ENCODE measurements at places on chromosomes 11 and 22. TPM values are rescaled to one million over a fixed set of nuclear protein-coding genes. Genes with fewer than 3 reads are reported as not detected.

DNA sequence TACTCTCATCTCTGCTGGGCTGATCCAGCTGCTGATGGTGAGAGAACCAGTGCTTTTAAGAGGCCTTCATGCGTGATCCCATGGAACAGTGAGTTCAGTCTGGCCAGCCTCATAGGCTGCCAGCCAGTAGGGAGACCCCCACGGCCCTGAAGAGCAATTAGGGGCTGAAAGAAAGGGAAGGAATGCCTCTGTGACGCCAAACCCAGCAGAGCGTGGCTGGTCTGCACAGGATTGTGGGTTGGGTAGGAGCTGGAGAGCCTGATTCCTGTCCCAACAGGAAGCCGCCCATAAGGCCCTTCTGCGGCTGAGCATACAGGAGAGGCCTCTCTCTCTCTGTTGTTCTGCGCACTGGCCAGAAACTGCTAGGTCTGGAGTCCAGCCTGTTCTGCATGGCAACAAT is 181.5 kb upstream of the E2F8 start:
- no peak for DNase-seq

CD3D gene
- not detected for total RNA-seq

SYVN1 gene
- 5.6 TPM for total RNA-seq

GRCh38 chr22:24494528-24495364 is at the start of gene UPB1:
Gene UPB1, plus strand, starts transcription at chr22:24495332. Its CDS starts 72 bp downstream, at chr22:24495404.
- DNase-seq = no peak

TRIM48 gene
- total RNA-seq = not detected

- DNase-seq = no peak
These were observed 385.1 kb downstream of the BUD13 start for GRCh38 chr11:116387641-116388040.

OR51B2 gene
- not detected for total RNA-seq

DGCR6 gene
- total RNA-seq = 0.25 TPM

DNA sequence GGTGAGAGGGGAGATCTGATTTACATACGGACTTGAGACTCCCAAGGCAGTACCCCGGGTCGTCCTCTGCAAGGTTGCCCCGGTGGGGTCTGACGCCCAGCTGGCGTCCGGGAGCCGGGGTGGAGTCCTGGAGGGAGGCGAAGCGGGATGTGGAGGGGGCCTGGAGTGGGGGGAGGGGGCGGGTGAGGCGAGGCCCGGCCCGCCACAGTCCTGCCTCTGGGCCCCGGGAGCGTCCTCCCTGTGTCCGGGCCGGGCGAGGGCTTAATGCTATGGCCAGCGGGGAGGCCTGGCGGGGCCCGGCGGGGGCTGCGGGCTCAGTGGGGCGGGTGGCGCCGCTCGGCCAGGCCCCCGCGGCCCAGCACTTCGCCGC is 2.4 kb upstream of the MYBPC3 start:
- DNase-seq = no peak

HORMAD2 gene
- total RNA-seq = not detected

KREMEN1 gene
- total RNA-seq = 0.26 TPM

GRCh38 chr11:134283461-134284230 is 7.5 kb downstream of the GLB1L3 start:
- DNase-seq = no peak

- DNase-seq = no peak
These were observed 26.7 kb downstream of the TCF20 start for GRCh38 chr22:42243802-42244060.

GRCh38 chr11:74276581-74276980 is 34.9 kb downstream of the P4HA3 start:
- no peak for DNase-seq

- DNase-seq = no peak
These were observed 107.2 kb downstream of the SCN3B start for GRCh38 chr11:123547180-123547579.

- DNase-seq = no peak
These were observed 70.6 kb upstream of the SPON1 start for GRCh38 chr11:13891911-13892310.

DNA sequence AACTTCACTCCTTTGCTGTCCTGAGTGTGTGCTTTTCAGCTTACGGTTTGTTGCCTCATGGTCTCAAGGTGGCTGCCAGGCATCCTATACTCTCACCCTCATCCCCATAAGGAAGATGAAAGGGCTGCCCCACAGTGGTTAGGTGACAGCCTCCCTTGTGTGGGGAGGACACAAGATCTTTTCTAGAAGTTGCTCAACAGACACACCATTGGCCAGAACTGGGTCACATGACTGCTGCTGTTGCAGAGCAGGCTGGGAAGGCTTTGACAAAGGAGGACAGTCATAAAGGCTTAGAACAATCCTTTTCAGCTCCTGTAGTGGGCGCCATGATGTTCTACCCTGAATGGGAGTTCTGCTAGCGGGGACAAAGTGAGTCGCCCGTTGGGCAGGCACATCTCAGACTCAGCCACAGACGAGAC is 69.7 kb upstream of the RASD2 start:
- peak; percentile 71 for DNase-seq

DNA sequence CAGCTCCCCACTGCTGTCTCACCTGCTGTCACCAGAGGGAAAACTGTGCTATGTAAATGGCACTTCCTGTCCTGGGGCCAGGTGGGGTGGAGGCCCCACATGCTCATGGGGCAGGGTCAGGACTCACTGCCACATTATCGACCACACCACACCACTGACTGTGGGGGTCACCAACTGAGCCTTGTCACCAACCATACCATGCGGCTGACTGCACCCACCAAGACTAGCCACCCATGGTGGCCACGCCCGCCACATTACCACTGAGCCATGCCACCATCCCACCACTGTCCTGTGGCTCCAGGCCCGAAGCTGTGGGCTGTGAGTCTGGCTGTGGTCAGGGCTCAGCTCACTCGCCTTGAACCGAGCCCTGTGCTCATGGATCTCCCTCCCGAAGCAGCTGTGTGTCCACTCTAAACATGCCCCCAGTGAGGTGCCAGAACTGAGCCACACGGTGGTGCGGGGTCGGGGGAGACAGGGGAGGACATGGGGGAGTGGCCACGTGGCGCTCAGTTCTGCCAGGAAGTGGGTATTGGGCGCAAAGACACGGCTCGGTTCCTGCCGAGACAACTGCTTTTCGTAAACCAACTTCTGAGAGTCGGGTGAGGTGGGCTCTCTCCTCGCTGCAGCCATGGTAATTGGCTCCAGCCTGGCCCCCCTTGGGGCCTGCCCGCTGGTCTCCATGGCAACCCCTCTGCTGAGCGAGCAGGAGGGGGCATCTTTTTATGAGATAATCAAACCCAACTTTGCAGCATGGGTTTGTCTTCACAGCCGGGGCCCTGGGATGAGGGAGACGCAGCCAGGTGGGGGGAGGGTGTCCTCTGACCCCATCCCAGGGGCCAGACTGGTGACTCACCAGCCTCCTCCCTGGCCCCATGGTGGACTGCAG is 23.2 kb downstream of the RTN4R start:
- no peak for DNase-seq

SPI1 gene
- total RNA-seq = under 0.01 TPM

SLC22A25 gene
- total RNA-seq = not detected

LDHAL6A gene
- total RNA-seq = not detected

GRCh38 chr11:11451501-11452005 is 98.5 kb upstream of the CSNK2A3 start:
- no peak for DNase-seq

LYVE1 gene
- total RNA-seq = 441 TPM

DLAT gene
- total RNA-seq = 22.8 TPM

GRCh38 chr11:117790279-117790678 is 6.7 kb downstream of the DSCAML1 start:
- DNase-seq = no peak

DNA sequence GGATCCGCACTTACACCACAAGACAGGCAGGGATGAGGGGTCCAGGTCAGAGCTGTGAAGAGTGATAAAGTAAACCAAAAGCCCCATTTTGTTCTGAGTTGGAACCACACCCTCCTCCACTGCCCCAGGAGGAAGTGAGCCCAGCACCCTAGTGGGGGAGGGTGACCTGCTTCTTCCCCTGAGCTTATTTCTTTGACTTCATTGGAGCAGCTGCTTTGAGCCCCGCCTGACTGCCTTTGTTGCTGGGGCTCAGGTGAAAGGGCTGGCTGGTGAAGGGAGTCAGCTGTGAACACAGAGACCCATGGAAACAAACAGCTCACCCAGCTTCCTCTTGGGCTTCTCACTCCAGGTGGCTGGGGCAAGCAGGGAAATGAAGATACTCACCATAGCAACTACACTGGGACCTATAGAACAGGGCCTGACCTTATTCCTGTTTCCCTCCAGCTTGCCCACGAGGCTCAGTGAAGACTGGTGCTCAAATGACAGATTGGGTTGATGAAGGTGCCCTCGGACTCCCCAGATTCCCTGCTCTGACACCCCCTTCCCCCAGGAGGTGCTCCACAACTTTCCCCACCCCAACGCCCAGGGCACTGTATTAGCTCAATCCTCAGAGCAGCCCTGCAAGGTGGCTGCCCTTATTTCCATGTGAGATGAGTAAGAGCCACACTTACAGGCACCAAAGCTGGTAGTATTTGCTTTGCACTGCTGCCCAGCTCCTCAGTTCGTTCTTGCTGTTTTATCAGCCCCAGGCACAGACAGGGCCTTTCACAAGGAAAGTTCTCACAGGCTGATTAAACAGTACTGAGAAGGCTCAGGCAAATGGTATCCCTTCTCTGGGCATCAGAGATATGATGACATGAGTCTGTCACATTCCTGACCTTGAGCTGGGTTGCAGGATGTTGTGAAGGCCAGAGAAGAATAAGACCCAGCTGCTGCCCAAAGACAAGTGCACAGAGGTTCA is 2.4 kb downstream of the UCP2 start:
- peak; percentile 65 for DNase-seq

SULT4A1 gene
- under 0.01 TPM for total RNA-seq

DNA sequence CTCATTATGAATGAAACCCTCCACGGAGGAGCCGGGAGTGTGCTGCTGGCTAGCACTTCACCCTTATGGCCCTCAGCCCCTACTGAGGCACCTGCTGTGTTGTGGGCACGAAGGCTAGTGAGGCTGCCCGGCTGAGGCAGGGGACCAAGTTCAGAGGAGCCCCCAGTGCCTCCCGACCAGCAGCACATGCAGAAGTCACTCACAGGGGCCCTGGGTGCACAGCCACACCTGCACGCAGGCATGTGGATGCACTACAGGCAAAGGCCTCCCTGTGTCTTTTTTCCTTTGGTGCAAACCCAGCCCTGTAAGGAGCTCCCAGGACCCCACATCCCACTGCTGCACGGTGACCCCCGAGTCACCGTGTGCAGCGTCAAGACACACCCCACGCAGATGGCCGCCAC is 261.5 kb downstream of the BRD1 start:
- no peak for DNase-seq
